ENCODE measurements at places on chromosomes 16 and 17.

GRCh38 chr17:1186923-1187771, 7.4 kb upstream of the ABR start:
- DNase-seq: peak; percentile 61

DNA sequence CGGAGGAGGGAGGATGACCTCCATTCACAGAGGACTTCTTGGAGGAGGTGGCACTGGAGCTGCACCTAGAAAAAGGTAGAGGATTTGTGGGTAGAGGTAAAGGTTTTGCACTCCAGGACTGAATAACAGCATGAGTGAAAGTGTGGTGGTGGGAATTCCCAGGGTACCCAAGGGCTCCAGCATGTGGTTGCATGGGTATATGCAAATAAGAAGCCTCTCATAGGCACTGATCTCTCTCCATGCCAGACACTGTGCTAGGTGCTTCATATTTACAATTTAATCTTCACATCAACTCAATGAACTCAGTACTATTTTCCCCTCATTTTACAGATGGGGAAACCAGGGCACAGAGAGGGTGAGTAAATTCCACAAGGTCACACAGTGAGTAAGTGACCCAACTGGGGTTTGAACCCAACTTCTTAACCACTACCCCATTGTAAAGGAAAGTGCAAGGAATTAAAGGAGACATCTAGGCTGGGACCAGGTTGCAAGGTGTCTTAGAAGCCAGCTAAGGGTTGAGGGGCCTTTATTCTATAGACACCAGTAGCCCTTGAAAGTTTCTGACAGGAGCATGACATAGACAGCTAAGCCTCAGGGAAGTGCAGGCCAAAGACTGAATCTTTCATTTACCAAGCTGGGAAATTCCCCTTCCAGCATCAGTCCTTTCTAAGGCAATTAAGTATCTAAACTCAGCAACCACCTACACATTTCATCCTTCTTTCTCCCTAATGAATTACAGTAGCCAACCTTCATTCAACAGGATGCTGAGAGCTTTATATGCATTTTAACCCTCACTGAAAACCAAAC, 21.3 kb downstream of the SCNN1B start:
- DNase-seq: no peak

GRCh38 chr17:10420811-10421210, 939 bp downstream of the MYH8 start:
- no peak for DNase-seq

DNA sequence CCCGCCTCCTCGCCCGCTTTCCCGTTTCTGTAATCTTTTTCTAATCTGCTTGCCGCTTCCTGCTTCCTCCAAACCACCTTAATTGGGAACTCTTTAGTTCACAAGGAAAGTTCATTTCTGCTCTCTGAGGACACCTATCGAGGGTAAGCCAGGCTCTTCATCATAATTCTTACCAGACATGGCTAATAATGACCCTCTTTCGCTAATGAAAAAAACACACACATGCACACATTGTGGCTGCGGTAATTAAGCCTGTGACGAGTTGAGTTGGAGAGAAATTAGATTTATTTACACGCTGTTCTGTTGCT, 100.6 kb downstream of the ZNF423 start:
- DNase-seq: no peak

DNA sequence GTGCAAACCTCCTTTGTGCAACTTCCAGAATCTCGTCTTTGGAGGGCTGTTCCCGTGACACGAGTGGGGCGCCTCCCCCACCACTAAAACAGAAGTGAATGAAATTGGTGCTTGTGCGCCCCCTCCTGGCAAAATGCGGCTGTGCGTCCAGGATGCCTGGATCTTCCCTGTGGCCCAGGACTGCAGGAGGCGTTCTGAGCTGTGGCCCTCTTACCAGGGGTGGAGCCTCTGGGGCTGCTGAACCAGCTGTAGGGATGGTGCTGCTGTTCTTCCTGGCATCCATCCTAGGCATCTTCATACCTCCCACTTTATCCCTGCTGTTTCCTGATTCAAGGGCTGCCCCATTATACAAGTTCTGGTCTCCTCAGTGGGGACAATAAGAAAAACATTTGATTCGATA, 18.5 kb upstream of the NAGLU start:
- DNase-seq: peak; percentile 66

DNA sequence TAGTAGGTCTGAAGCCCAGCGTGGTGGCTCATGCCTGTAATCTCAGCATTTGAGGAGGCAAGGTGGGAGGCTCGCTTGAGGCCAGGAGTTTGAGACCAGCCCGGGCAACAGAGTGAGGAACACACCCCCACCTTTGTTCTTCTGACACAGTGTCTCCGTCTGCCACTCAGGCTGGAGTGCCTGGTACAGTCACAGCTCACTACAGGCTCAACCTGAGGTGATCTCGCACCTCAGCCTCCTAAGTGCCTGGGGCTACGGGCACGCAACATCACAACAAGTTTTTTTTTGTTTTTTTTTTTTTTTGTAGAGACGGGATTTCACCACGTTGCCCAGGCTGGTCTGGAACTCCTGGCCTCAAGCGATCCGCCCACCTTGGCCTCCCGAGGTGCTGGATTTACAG, 6.7 kb upstream of the TLCD3A start:
- no peak for DNase-seq

DNA sequence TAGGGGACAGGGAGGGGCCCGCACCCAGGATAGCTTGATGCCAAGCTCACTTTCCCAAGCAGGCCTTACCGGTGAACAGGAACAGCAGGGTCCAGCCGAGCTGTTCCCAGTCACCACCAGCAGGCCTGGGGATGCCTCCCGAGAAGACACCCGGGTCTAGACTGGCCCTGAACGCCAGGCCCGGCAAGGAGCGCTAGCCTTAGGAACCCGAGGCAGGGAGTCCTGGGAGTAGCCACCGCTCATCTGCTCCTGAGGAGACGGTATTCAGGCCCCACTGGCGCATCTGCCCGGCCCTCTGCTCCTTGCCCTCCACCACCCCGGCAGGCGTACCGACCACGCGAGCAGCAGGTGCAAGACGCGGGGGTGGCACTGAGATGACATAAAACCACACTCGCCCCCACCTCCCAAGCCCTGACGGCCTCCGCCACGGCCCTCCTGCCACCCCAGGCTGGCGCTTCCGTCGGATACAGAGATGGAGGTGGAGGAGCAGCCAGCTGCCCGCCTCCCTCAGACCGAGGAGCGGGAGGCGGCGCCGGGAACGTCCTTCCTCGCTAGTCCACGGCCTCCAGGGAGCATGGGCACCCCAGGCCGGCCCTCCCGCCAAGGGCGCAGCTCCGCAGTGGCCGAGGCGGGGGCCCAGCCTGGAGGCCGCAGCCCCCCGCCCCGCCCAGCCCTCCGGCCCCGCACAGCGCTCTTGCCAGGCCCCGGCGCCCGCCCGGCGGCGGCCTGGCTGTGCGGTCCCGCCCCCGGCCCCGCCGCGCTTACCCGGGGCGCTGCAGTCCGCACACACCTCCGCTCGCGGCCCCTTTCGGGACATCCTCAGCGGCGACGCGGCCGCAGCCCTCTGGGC, 661 bp downstream of the GIT1 start:
- DNase-seq: no peak

DNA sequence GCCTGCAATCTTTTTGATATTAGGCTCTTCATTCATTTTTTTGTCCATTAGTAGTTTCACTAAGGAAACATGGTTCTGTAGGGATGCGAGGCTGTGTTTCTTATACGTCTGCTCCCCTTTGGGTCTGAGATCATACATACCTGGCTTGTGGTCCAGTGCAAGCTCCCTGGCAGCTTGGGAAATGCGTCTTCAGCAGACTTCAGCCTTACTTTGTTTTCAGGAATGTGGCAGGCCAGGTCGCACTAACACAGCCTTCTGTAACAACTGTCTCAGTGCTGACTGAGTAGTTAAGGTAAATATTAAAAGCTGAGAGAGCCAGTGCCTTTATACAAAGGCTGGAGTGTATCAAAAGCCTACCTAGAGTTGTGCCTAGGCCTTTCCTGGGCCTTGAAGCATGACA, 970.5 kb upstream of the EEF2KMT start:
- DNase-seq: no peak

DNA sequence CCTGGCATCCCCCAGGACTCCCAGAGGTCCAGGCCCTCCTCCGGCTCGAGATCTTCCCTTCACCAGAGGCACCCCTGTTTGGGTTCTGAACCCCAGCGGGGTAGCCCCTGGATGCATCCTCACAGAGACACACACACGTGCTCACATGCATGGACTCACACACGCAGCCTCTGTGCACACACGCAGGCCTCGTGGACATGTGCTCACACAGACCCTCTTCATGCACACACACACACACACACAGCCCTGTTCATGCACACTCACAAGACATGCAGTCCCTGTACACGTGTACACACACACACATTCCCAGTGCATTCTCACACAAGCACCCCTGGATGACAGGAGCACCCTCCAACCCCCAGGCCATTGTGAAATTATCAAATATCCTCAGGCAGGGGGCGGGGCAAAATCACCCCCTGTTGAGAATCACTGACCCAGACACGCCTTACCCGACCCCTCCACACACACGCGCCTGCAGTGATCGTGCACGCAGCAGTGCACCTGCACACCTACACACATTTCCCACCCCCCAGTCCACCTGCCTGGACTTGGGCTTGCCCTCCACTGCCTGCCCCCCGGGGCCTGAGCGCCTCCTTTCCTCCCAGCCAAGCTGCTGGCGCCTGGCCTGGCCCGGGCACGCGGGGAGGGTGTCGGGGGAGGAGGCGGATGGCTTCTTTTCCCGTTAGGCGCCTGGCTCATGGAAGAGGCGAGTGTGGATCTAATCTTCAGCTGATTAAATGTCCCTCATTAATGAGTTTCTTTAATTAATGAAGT, 62.6 kb downstream of the ENGASE start:
- no peak for DNase-seq

DNA sequence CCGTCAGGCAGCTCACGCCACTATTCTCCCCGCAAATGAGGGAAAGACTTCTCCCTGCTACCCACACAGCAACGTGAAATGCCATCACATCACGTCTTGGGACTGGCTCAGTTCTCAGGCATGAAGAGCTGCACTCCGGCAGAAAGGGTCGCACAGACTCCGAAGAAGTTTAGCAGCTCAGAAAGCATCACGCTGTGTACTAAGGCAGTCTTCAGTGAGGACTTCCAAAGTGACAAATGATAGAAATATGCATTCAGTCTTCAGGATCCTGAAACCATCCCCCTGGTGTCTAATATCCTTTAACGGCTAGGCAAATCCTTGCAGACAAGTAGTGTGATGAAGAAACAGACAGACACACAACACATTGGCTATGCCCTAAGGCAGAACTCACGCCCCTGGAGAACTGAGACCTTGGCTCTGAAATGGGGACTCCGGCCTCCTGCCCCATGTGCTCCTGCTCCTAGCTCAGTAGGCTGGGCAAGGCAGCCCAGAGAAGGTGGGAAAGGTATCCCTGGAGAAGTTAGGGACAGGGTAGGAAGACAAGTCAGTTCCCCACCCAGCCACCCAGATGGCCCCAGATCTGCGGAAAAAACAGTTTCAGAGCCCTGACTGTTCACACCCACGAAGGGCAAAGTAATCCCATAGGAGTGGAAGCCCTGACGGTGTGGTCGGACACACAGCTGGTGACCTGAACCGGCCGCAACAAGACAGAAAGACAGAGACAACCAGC, 1.6 kb downstream of the XYLT1 start:
- DNase-seq: no peak

- DNase-seq: no peak
Measured at GRCh38 chr17:6567528-6568183, 11.3 kb upstream of the PITPNM3 start.

DNA sequence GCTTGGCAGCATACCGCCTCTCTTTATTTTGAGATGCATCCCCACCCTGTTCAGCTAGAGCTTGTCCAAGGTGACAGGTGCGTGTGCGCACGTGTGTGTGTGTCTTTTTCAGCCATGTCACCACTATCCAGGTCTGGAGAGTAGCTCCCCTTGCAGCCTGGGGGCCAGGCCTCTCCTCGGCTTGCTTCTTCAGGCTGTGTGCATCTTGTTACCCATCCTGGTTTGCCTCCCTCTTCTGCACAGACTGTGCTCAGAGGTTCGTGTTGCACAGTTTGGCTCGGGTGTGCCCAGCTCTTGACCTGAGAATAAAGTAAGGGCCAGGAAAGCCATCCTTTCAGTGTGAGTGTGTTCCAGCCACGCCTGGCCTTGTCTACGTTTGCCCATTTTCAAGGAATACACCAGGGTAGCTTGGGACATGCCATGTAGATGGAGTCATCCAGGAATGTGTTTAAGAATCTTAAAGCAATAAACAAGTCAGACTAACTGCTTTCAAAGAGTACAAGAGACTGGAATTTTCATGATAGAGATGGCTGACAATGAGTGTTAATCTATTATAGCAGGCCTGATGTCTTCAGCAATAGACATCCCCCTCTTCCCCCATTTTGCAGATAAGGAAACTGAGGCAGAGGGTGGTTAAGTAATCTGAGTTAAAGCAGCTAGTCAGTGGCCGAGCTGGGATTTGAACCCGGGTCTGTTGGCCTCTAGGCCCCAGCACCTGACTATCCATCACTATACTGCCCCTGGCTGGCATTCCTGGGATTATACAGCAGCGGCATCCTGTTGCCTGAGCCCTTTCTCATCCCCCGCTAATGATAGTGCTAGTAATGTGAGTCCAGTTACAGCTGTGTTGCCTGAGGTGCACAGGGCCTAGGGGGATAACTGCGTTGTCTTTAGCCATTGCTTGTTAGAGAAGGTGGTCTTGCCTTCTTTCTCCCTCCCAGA, 77.9 kb downstream of the KSR1 start:
- no peak for DNase-seq

DNA sequence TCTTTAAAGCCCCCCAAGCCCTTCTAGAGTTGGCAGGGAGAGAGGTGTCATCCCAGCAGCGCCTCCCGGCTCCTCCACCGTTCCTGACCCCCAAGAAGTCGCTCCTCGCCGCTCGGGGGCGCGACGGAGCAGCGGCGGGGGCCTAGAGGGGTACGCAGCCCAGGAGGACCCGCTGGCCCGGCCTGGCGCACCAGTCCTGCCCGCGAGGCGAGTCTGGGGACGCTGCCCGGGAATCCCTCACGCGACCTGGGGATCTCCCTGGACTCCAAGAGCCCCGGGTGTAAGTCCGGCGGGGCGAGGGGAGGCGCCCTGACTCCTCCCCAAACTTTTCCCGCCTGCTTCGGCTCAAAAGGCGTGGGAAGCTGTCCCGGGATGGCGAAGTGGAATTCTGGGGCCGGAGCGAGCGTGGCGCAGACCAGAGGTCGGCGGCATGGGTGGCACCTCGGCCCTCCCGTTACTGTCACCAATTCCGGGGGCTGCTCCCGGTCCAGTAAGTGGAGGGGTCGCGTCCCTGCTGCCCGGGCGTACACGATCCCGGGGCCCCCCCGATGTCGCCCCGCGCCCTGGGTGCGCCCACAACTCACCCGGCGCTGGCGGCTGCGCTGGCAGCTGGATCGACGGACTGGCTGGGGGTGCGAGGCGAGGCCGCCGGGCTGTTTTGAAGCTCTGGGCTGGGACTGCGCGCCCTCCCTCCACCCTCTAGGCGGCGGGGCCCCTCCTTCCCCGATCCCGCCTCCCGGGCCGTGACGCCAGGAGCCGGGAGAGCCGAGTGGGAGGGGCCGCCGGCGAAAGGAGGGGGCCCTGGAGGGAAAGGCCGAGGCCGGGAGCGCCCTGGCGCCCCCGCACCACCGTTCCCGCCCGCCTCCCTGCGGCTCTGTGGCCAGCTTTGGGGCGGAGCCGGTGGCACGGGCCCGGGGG, at the start of gene EMP2:
Gene EMP2 (minus strand): TSS at position 634 of the 918 bp plus-strand sequence. CDS start 32,981 bp downstream, outside the sequence.
- no peak for DNase-seq

GRCh38 chr16:56311208-56312027, 113.9 kb downstream of the AMFR start:
- no peak for DNase-seq

- DNase-seq: peak; percentile 2
Measured at GRCh38 chr17:43578699-43579565, 32.8 kb upstream of the ETV4 start.

Data from activated T-helper 1 cell treated with anti-CD3 and anti-CD28 coated beads, Interleukin-2, amount 50 U/mL, for 16 hours (primary cell).